ENCODE measurements at places on chromosomes 5 and 9. TPM values are rescaled to one million over a fixed set of nuclear protein-coding genes. Genes with fewer than 3 reads are reported as not detected.

- DNase-seq, result no peak
Observed at GRCh38 chr5:16916262-16916878, 19.7 kb downstream of the MYO10 start.

DNA sequence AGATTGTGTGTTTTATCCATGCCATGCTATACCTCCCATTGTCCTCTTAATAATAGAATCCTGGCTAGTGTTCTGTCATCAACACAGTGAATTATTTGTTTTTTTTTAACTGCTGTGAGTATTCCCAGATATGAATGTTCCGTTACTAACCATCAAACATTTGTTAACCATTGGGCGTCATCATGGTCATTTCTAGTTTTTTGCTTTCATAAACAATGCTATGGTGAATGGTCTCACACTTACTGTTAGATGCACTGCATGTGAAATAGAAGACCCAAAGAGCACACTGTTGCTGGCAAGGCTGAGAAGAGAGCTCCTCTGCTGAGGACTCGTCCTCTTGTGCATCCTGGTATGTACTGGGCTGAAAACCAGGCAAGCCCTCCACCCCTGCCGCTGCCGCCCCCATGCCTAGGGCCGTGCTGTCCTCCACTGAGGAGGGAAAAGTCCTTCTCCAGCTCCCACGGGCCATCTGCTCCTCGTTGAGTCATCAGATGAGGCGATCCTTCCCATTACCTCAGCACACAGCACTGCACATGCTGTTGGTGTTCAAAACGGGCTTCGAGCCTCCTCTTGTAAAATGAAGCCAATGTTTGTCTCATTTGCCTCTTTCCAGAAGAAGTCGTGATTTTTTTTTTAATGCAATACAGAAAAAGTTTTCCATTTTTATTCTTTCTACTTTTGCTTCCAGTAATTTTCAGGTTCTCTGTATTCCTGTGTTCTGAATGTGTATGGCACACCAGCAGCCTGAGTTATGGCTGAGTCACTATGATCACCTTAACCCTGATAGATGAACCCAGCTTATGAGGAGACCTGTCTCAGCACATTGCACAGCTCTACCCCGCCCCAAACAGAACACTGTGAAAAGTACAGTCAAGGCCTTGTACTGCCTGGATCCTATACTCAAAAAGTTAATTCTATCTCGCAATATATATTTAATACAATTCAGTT is 219.0 kb downstream of the AOPEP start:
- DNase-seq, result no peak

- DNase-seq, result no peak
Observed at GRCh38 chr5:54835647-54836046, 149.7 kb downstream of the ESM1 start.

GRCh38 chr5:179533907-179534306 is 16.4 kb upstream of the RUFY1 start:
- no peak for DNase-seq

DNA sequence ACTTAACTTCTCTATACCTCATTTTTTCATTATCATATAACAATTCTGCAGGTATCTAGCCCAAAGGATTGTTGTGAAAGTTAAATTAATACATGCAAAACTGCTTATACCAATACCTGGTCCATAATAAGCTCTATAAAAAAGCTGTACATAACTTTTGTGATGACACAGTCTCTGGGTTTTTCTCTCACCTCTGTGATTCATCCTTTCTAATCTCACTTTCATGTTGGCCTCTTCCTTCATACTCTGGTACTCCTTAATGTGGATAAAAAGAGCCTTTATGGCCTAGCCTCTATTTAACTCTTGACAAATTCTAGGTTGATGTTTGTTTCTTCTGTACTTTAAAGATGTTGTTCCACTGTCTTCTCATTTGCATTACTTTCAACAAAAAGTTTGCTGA is 162.9 kb upstream of the ACOT12 start:
- DNase-seq, result no peak

GRCh38 chr5:107661038-107661649 is 9.6 kb downstream of the EFNA5 start:
- no peak for DNase-seq

- no peak for DNase-seq
Observed at GRCh38 chr9:68522131-68522530, 18.6 kb downstream of the TMEM252 start.

- DNase-seq, result no peak
Observed at GRCh38 chr5:94485067-94485466, 133.3 kb downstream of the KIAA0825 start.

- no peak for DNase-seq
Observed at GRCh38 chr5:136004436-136004835, 24.4 kb upstream of the TGFBI start.

- no peak for DNase-seq
Observed at GRCh38 chr5:147669169-147669869, 113.2 kb downstream of the JAKMIP2 start.

GRCh38 chr5:9324348-9325077 is 221.4 kb downstream of the SEMA5A start:
- no peak for DNase-seq

- no peak for DNase-seq
Observed at GRCh38 chr5:112691758-112692157, 45.9 kb upstream of the APC start.

- peak; percentile 21 for DNase-seq
Observed at GRCh38 chr5:105730982-105731381, 1939.8 kb downstream of the EFNA5 start.

The GADD45G gene
- total RNA-seq, result 3.9 TPM

The FAM78A gene
- 3.1 TPM for total RNA-seq

The TAF11L10 gene
- not detected for total RNA-seq

The TPPP gene
- total RNA-seq, result 4.1 TPM

The GABRB2 gene
- 1.6 TPM for total RNA-seq
